ENCODE measurements at places on chromosomes 2 and 18.

- no peak for DNase-seq
These were observed 3.4 kb upstream of the GFPT1 start for GRCh38 chr2:69390471-69390870.

DNA sequence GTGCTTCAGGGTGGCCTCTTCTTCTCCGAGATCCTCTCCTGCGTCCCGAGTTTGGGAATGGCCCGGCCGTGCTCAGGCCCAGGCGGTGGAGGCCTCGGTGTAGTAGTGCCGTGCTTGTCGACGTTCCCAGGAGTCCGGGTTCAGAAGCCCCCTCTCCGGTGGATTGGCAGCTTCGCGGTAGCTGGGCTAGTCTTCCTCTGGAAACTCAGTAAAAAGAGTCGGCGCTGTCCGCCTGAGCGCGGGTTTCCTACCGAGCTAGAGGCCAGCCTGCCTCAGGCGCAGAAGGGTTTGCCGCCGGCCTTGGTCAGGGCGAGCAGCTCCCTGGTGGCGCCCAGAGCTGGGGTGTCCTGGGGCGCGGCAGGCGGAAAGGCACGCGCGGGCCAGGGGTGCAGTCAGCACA, 3.2 kb downstream of the RALBP1 start:
- DNase-seq = no peak

DNA sequence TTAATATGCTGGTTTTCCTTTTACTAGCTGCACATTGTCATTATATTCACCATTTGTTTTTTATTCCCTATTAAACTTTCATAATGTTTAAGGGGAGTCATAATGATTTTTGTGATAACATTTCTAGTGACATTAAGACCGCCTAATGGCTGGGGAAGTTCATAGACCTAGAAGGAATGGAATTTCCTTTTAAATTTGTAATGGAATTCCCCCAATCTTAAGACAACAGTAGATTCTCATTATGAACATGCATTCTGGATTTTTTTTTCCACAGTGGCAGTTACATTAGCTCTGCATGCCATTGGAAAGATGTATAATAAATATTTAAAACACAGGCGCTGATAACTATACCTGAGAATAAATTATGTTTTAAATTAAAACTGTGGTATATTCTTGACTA, 8.4 kb downstream of the YPEL5 start:
- DNase-seq = no peak

GRCh38 chr2:8271461-8271860, 410.4 kb upstream of the ID2 start:
- no peak for DNase-seq

DNA sequence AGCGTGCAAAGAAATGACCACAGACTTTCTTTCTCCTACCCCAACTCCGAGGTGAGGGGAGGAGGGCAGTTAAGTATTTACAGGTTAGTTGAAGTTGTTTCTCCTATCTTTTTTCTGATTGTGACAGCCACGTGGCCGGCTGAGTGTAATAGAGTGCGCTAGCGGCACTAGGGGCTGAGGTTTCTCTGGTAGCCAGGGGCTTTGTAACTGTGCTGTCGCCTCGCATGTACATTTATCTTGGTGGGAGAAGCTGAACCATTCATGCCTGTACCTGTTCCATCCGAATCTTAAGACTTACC, 214.1 kb upstream of the STON1 start:
- peak; percentile 11 for DNase-seq

GRCh38 chr2:157894694-157895435, 18.7 kb upstream of the ACVR1 start:
- DNase-seq = no peak

- DNase-seq = no peak
These were observed 830.8 kb upstream of the SLC39A10 start for GRCh38 chr2:194826241-194826640.

DNA sequence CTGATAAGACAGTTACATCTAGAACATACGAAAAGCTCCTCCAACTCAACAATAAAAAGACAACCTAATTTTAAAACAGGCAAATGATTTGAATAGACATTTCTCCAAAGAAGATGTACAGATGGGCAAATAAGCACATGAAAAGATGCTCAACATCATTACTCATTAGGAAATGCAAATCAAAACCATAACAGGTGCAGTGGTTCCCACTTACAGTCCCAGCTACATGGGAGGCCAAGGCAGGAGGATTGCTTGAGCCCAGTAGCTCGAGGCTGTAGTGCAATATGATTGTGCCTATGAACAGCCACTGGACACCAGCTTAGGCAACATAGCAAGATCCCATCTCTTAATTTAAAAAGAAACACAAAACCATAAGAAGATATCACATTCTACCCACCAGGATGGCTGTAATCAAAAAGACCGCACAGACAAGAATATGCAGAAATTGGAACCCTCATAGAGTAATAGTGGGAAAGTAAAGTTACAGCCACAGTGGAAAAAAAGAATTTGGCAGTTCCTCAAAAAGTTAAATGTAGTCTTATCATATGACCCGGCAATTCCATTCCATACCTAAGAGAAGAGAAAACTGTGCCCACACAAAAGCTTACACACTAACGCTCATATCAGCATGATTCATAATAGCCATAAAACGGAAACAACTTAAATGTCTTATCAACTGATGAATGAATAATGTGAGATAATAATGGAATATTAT, 30.5 kb upstream of the ARMC9 start:
- no peak for DNase-seq

DNA sequence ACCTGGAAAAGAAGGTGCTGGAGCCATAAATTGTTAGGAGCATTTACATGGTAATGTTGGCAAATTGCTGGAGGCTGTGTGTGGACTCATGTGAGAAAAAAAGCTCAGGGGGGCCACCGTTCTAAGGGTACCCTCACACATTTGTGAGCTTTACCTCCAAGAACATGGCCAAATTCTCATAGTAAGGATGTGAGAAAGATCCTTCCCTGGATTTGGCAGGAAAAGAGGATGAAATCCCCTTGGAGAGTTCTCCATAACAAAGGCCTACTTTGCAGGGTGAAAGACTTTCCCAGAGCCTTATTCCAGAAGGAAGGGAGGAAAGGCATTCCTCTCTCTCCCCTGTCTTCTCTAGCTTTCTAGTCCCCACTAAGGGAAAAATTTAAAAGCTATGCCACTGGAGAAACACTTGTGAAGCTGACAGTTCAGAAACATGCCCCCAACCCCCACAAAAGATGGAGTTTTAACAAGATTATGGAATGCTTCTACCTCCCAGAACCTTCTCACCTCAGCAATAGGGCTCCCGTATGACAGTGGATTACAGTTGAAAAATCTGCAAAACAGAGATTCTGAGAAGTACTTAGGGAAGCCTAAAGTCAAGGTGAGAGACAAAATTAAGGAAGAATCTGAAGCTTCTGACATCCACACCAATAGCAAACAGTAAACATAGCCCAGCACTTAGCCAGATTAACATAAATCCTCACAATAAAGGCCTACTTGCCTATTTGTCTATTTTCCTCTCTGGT, 20.2 kb upstream of the ERMN start:
- no peak for DNase-seq

- DNase-seq = no peak
These were observed 738.2 kb downstream of the LRP1B start for GRCh38 chr2:141392517-141393213.

- DNase-seq = no peak
These were observed 14.3 kb downstream of the ZNF142 start for GRCh38 chr2:218645126-218645525.

GRCh38 chr18:1292167-1292566, 387.5 kb downstream of the ADCYAP1 start:
- DNase-seq = no peak

DNA sequence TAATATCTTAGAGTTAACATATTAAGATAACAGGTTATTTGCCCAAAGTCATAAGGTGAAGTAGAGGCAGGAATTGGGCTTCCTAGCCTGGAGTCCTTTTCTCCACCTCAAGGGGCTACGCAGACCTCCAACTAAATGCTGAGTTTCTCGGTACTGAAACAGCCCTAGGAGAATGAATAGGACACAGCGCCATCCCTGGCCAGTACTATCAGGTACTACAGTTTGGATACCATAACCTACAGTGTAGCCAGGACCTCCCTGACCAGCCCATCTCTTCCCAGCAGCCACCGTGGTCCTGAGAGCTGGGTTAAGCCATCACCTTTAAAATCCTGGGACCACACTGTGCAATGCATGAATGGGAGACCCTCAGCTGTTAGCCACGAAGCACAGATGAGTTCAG, 15.7 kb downstream of the CASP8 start:
- DNase-seq = no peak

- no peak for DNase-seq
These were observed 125.8 kb downstream of the NETO1 start for GRCh38 chr18:72742002-72742401.

GRCh38 chr2:149661844-149662243, 74.3 kb upstream of the MMADHC start:
- DNase-seq = no peak

- peak; percentile 41 for DNase-seq
These were observed 2.0 kb downstream of the PPP4R1 start for GRCh38 chr18:9612215-9612830.

- no peak for DNase-seq
These were observed 30.2 kb upstream of the POMC start for GRCh38 chr2:25198576-25198975.

DNA sequence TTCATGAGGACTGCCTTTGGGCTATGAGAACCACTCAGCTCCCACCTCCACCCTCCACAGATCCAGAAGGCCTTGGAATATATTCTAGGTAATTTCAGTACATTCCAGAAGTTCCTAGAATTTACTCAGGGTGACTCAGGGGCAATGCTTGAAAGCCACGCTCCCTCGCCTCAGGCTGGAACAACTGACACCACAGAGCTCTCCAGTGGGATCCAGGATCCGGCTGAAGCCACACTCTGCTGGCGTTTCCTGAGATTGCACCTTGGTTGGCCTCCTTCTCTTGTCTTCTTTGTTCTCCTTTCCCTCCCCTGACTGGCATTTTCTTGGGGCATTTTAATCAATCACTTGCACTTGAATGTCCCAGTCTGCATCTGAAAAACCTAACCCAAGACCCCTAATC, 92.6 kb upstream of the KCNE4 start:
- no peak for DNase-seq

- no peak for DNase-seq
These were observed 46.5 kb downstream of the PTGR3 start for GRCh38 chr18:75162467-75162866.

DNA sequence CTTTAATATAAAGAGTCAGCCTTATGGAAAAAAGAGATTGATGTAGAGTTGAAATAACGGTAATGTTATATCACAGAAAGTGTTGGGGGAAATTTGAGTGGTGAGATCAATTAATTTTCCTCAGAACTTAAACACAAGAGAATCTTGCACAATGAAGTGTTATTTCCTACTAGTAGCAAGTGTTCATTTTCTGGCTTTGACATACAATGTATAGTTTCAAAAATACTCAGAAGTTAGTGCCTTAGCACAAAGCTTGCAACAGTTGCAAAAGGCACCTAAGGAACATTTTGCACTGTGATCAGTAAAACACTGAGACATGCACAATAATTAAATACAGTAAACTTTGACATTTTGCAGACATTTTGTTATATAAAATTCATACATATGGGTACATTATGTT, 161.2 kb downstream of the CD226 start:
- DNase-seq = no peak

DNA sequence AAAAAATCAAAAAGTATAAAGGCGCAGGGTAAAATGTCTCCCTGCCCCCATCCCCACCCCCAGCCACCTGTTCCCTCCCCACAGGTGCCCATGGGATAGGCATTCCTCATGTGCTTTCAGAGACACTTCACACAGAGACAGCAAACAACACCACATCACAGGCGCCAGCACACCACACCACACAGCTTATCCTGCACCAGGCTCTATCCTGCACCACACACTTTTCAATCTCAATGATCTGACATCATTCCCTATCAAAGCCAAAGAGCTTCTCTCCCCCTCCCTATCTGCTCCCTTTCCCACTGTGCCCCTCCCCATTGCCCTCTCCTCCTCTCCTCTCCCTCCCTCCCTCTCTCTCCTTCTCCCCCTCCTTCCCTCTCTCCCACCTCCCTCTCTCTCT, 15.5 kb downstream of the FAM178B start:
- DNase-seq = no peak

- DNase-seq = no peak
These were observed 10.8 kb upstream of the AMER3 start for GRCh38 chr2:130744287-130745117.

- no peak for DNase-seq
These were observed 15.1 kb upstream of the SUCLG1 start for GRCh38 chr2:84474176-84474575.

GRCh38 chr18:10909724-10910123, 239.6 kb downstream of the PIEZO2 start:
- no peak for DNase-seq

GRCh38 chr2:102506743-102507142, 33.7 kb downstream of the SLC9A4 start:
- no peak for DNase-seq

- DNase-seq = no peak
These were observed 74.7 kb downstream of the EIPR1 start for GRCh38 chr2:3302751-3303582.

DNA sequence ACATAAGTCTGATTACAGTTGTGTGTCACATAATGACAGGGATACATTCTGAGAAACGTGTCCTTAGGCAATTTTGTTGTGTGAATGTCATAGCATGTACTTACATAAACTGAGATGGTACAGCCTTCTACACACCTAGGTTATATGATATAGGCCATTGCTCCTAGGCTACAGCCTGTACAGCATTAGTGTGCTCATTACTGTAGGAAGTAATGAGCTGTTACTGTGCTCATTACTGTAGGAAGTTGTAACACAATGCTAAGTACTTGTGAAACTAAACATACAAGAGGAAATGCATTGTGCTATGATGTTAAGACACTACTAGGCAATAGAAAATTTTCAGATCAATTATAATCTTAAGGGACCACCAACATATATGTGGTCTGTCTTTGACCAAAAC, 72.8 kb downstream of the UPP2 start:
- no peak for DNase-seq

GRCh38 chr2:197079832-197080555, 153.5 kb upstream of the PGAP1 start:
- DNase-seq = no peak

DNA sequence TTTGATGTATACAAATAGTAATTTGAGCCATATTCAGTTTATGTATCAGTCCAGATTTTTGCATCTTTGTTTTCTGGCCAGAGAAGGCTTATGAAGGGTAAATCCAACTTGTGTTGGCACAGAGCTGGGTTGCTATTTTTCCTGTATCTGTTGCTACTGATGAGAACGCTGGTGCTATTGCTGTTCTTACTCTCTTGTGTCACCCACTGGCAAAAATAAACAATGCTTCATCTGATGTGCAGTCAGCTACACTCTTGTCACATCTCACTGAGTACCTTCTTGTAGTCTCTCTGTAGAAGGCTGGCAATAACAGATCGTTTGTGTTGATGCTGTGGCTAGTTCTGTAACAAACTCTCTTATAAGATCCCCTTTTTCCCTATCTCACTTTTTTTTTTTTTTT, 323.4 kb downstream of the CDH19 start:
- DNase-seq = no peak

- DNase-seq = no peak
These were observed 73.2 kb downstream of the ZNF532 start for GRCh38 chr18:58937887-58938267.
